ENCODE measurements at places on chromosomes 12 and 14.

DNA sequence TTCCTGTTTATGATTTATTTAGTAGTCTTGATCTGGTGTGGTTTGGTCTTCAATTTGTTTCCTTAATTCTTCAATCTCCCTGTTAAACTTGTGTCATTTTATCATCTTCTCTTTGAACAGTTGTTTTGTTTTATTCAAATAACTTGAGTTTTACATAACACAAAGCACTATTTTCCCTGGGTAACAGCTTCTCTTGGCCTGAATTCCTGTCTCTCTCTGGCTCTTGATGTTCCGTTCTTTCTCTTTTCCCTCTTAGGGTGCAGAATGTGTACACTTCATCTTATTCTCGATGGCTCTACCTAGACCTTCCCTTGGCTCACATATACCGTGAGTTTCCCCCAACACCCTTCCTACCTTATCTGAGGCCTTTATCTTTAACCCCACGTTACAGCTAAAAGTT lies 36.8 kb upstream of the VPS33A start:
- H3K27ac ChIP-seq: no peak overlapping the region
- no peak for DNase-seq
- H3K4me3 ChIP-seq: no peak overlapping the region
- no peaks in the 10 kb centered on the region for H3K4me1 ChIP-seq
- H3K27me3 ChIP-seq: no peaks in the 10 kb centered on the region

DNA sequence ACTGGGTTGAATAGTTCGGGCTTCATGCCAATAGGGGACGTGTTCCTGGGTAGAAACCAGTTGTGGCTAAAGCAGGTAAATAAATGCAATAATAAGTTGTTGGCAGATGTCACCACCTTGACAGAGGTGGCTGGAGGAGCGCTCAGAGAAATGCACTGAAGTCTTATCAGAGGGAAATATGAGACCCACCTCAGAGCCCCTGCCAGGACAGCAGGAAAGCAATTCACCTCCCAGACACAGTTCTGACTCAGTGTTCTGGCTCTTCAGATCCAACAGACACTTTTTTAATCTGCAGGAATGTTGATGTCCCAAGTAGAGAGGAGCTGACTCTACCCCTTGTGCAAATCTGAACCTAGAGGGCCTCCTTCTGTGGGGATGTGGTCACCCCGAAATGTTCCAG lies 687.1 kb upstream of the FBXO33 start:
- no peaks in the 10 kb centered on the region for H3K27me3 ChIP-seq
- no peaks in the 10 kb centered on the region for H3K36me3 ChIP-seq
- DNase-seq: no peak
- H3K4me3 ChIP-seq: no peak overlapping the region
- no peaks in the 10 kb centered on the region for H3K4me1 ChIP-seq
- H3K27ac ChIP-seq: no peak overlapping the region

- H3K4me3 ChIP-seq: no peak overlapping the region
- no peak overlapping the region for H3K27ac ChIP-seq
- H3K27me3 ChIP-seq: peaks cover 10% of the 10 kb centered on the region
- DNase-seq: no peak
- peaks cover 2% of the 10 kb centered on the region for H3K4me1 ChIP-seq
Measured at GRCh38 chr12:4448943-4449850, 3.6 kb upstream of the FGF6 start.

GRCh38 chr14:65237941-65238340 lies 135.6 kb upstream of the MAX start:
- H3K4me3 ChIP-seq: no peak overlapping the region
- no peaks in the 10 kb centered on the region for H3K36me3 ChIP-seq
- H3K4me1 ChIP-seq: peaks cover 5% of the 10 kb centered on the region
- no peak overlapping the region for H3K27ac ChIP-seq

All from activated CD4-positive, alpha-beta T cell treated with anti-CD3 and anti-CD28 coated beads, Interleukin-2, amount 10 ng/mL, durations not matched to agents 7 days and 5 days (primary cell).